Kidney tubule cell (primary cell): ENCODE measurements at places on chromosomes 16 and 17.
A peak's percentile ranks its signal among the peaks of the same experiment; 100 is the strongest.

DNA sequence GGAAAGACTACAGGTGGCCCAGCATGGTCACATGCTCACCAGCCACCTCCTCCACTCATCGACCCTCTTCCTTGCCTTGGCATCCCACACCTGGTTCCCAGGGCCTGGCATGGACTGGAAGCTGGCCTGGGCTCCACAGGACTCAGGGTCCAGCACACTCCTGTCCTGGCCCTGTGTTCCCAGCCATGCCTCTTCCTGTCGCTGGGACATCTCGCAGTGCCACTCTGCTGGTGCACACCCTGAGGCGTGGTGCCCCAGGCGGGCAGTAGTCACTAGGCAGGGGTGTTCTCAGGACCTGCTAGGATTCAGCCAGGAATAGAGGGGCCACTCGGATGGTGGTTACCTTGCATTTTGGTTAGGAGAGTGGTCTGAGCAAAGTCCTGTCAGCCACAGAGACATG is 99.4 kb downstream of the AMFR start:
- DNase-seq, result no peak

GRCh38 chr16:11615748-11616447 is 29.2 kb upstream of the LITAF start:
- DNase-seq, result peak; percentile 40

DNA sequence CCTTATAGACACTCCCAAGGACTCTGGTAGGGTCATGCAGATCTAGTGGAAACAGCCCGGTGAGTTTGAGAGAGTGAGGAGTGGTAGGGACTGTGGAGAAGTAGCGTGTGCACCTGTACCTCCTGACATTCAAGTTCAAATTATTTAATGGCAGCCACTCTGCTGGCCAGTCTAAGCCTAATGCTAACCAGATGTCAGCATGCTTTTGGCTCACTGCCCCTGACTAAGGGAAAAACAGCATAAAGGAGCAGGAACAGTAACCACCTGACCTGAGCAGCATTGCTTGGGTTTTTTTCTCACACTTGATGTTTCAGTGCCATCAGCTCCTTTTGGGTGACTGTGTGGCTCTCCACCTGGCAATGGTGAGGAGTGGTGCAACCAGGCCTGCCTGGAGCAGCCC is 23.8 kb upstream of the SLC12A3 start:
- DNase-seq, result no peak

- DNase-seq, result peak; percentile 86
Measured at GRCh38 chr16:12236589-12236988, 260.1 kb downstream of the SNX29 start.

DNA sequence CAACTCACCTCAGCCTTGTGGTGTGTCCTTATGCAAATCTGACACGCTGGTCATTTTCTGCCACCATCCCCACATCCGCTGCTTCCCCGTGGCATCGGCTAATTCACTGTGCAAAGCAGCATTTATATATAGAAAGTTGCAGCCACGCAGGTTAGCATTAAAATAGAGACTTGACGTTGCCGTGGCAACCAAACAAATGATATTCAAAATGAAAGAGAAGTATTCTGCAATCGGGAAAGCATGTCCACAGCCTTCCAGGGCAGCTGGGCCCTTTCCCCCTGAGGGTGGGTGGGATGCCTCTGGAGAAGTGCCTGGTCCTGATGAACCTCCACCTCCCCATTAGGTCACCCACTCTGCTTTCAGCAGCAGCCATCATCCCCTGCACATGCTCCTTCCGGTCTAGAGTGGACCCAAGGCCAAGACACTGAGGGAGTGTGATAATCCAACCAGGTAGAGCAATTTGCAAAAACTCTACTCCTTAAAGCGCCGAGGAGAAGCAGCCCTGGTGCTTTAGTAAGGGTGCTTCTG is 138.7 kb downstream of the GAS7 start:
- no peak for DNase-seq

GRCh38 chr16:71205482-71206131 is 24.9 kb downstream of the HYDIN start:
- no peak for DNase-seq

DNA sequence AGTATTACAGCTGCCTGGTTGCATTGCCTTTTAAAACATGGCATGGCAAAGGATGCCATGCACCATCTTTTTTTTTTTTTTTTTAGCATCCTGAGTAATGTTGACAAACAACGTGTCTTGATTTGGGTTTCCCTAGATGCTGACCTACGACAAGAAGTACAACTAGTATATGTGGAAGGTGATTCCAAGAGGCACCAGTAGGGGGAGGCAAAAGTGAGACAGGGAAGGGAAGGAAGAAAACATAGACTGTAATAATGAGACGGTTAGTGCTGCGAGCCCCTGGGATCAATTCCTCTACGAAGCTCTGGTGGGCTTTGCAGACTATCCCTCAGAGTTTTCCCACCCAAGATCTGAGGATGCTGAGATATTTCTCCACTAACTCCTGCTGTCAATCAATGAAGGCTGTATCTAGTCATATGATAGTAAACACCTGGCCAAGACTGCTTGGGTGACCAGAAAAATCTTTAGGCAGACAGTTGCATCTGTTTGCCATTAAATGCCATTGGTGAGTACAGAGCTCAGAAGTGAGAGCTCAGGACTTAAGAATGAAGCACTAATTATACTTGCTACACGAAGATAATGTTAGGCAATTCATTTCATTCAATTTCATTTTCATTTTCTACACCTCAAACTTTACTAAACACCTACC is 458.6 kb upstream of the GOT2 start:
- no peak for DNase-seq

DNA sequence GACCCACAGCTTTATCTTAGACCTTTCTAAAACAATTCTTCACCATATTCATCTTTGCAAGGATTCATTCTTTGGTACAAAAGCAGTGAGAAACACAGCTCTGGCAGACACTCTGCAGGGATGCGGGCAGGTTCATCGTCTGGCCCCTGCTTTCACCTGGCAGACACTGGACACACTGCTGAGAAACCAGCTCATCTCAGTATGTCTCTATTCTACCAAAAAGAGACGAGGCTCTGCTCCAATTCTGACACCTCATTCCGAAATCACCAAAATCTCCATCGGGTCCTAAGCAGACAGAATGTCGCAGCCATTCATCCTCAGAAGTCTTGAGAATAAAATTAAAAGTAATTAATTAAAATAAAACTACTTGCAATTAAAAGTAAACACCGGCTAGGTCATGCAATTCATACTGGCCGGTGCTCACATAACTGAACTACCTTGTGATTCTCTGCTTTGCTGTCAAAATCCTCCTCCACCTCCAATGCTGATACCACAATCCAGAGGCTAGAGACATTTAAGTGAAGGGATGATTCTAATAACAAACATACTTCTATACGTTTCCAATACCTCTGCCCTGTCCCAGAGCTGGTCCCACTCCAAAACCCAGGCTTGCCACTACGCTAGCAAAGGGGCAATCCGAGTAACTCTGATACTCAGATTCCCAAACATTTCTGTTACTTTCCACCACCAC is 1.3 kb downstream of the RNF157 start:
- DNase-seq, result no peak

DNA sequence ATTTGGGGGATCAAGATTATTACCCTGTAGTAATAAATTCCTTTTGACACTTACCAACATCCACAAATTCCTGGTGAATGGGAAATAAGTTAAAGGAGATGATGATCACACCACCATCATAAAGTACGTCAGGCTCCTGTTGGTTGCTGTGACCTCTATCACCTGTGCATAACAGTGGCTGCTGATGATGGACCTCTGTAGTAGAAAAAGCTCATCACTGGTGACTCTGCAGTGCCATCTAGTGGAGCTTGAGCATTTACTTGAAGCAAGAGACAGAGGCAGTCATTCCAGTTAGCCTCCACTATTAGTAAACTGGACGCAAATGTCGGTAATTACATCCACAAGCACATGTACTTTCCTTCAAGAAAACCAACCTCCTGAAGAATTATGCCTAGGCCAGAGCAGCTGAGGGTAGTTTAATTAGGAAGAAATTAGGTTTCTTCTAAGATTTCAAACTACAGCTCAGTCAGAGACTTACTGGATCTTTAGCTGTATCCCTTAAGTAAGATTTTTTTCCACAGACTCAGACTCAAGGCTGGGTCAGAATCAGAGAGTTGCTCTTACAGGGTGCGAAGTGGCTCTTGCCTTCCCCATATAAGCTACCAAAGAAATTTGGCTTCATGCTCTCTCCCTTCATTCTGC is 39.3 kb downstream of the CYB561 start:
- peak; percentile 89 for DNase-seq

GRCh38 chr17:52505601-52506000 is 347.1 kb upstream of the CA10 start:
- no peak for DNase-seq

- no peak for DNase-seq
Measured at GRCh38 chr17:1800712-1801111, 29.0 kb downstream of the SMYD4 start.

GRCh38 chr17:21172846-21173245 is 41.1 kb downstream of the TMEM11 start:
- DNase-seq, result no peak
